Astrocyte (in vitro differentiated cells and primary cell): ENCODE measurements at places on chromosomes 3 and 15. TPM values are rescaled to one million over a fixed set of nuclear protein-coding genes. Genes with fewer than 3 reads are reported as not detected.

DNA sequence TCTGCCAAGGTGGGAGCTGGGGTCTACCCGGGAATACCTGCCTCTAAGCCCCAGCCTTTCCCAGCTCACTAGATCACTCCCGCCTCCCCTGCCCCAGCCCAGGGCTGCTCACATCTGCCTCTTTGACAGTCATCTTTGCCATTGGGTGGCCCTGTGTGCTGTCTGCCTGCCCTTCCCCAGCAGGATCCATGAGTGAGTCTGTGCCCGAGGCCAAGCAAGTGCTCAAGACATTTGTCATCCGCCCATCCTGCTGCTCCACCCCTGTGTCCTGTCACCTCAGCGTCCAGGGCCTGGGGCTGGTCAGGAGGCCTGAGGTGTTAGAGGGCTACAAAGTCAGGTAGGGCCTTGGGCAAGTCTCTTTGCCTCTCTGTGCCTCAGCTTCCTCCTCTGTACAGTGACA lies 89.4 kb downstream of the LSM3 start:
- DNase-seq, result no peak
- no peak overlapping the region for H3K4me3 ChIP-seq
- H3K36me3 ChIP-seq, result no peaks in the 10 kb centered on the region
- no peak overlapping the region for H3K27ac ChIP-seq
- peaks cover 13% of the 10 kb centered on the region for H3K27me3 ChIP-seq

- no peak for DNase-seq
- H3K4me1 ChIP-seq, result peaks cover 2% of the 10 kb centered on the region
- H3K27ac ChIP-seq, result no peak overlapping the region
Measured at GRCh38 chr3:33111581-33111980, 2.2 kb upstream of the CRTAP start.

GRCh38 chr3:129607391-129608068 lies 1.1 kb upstream of the PLXND1 start:
- H3K4me3 ChIP-seq, result peak overlapping the region; percentile 43
- DNase-seq, result no peak
- no peaks in the 10 kb centered on the region for H3K27me3 ChIP-seq
- H3K27ac ChIP-seq, result peak overlapping the region; percentile 48

- no peak overlapping the region for H3K27ac ChIP-seq
- H3K36me3 ChIP-seq, result no peaks in the 10 kb centered on the region
- H3K4me3 ChIP-seq, result no peak overlapping the region
Measured at GRCh38 chr3:66370179-66370578, 130.6 kb downstream of the LRIG1 start.

GRCh38 chr15:76035593-76035992 lies 23.4 kb upstream of the NRG4 start:
- no peaks in the 10 kb centered on the region for H3K4me1 ChIP-seq
- H3K27ac ChIP-seq, result no peak overlapping the region
- no peaks in the 10 kb centered on the region for H3K36me3 ChIP-seq
- DNase-seq, result no peak

- no peaks in the 10 kb centered on the region for H3K27me3 ChIP-seq
- H3K4me1 ChIP-seq, result no peaks in the 10 kb centered on the region
- no peak for DNase-seq
- no peak overlapping the region for H3K4me3 ChIP-seq
Measured at GRCh38 chr3:168457954-168458539, 362.3 kb upstream of the GOLIM4 start.

GRCh38 chr3:113152849-113153248 lies 58.5 kb upstream of the BOC start:
- no peaks in the 10 kb centered on the region for H3K27me3 ChIP-seq
- H3K27ac ChIP-seq, result no peak overlapping the region
- H3K36me3 ChIP-seq, result no peaks in the 10 kb centered on the region
- H3K4me3 ChIP-seq, result no peak overlapping the region

- H3K4me3 ChIP-seq, result no peak overlapping the region
- H3K27me3 ChIP-seq, result no peaks in the 10 kb centered on the region
- no peak overlapping the region for H3K27ac ChIP-seq
- peak; percentile 75 for DNase-seq
- H3K4me1 ChIP-seq, result peaks cover 31% of the 10 kb centered on the region
Measured at GRCh38 chr3:48507256-48508061, 3.5 kb upstream of the SHISA5 start.

GRCh38 chr3:188309437-188310269 lies 155.7 kb downstream of the LPP start:
- DNase-seq, result no peak
- no peaks in the 10 kb centered on the region for H3K36me3 ChIP-seq
- no peak overlapping the region for H3K4me3 ChIP-seq
- no peaks in the 10 kb centered on the region for H3K27me3 ChIP-seq
- H3K4me1 ChIP-seq, result no peaks in the 10 kb centered on the region

GRCh38 chr15:83616840-83617239 lies 37.1 kb upstream of the ADAMTSL3 start:
- H3K4me1 ChIP-seq, result peaks cover 2% of the 10 kb centered on the region
- H3K27ac ChIP-seq, result no peak overlapping the region
- no peak for DNase-seq
- no peak overlapping the region for H3K4me3 ChIP-seq

DNA sequence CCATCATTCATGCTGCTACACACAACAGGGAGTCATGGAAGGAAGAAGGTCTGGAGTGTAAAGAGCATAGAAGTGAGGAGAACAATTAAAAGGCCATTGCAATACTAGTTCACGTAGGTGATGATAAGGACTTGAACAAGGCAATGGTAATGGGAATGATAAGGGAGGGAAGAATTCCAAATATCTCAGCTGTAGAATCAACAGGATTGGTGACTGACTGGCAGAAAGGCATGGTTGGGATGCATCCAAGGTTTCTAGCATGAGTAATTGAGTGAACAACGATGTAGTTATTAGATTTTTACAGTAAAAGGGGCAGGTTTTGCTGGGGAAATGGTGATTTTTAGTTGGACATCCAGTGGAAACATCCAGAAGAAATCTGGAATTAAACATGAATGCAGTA lies 2.4 kb upstream of the SEC62 start:
- DNase-seq, result peak; percentile 68
- peaks cover 16% of the 10 kb centered on the region for H3K4me1 ChIP-seq
- no peak overlapping the region for H3K27ac ChIP-seq
- no peaks in the 10 kb centered on the region for H3K36me3 ChIP-seq
- peaks cover 4% of the 10 kb centered on the region for H3K27me3 ChIP-seq
- H3K4me3 ChIP-seq, result no peak overlapping the region

DNA sequence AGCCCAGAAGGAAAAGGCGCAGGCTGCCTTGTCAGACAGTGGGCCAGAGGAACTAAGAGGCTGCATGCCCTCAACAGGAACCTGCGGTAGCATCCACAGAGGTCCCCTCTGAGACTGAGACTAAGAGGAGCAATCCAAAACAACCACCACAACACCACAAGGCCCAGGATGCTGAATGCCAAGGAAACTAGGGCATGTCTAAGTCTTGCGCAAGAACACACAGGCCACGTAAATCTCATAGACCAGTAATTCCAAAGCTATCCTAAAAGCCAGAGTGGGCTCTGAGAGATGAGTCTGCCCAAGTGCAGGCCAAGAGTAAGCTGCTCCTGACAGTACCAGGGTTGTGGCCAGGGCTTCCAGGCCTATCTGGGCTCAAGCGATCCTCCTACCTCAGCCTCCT lies 12.9 kb downstream of the MON1A start:
- H3K27ac ChIP-seq, result no peak overlapping the region
- H3K4me1 ChIP-seq, result no peaks in the 10 kb centered on the region
- no peak overlapping the region for H3K4me3 ChIP-seq
- H3K36me3 ChIP-seq, result peaks cover 2% of the 10 kb centered on the region

DNA sequence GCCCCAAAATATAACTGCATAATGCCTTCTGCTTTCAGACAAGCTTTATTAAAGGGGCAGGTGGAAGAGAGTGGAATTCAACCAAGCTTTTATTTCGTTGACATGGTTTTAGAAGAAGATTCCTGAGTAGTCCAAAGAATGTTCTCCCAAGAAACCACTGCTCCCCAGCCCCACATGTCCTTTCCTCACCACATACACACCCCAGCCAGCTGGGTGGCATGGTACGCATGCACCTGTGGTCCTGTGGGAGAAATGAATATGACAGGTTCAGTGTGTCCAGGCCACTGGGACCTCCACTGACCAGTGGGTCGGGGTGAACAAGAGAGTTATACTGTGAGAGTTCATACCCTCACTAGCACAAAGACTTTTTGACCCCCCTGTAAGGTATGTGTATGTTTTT lies 30.2 kb downstream of the ARID3B start:
- no peaks in the 10 kb centered on the region for H3K27me3 ChIP-seq
- no peaks in the 10 kb centered on the region for H3K36me3 ChIP-seq
- H3K27ac ChIP-seq, result no peak overlapping the region
- no peak overlapping the region for H3K4me3 ChIP-seq
- DNase-seq, result no peak

- H3K4me3 ChIP-seq, result no peak overlapping the region
- no peaks in the 10 kb centered on the region for H3K27me3 ChIP-seq
- peaks cover 3% of the 10 kb centered on the region for H3K36me3 ChIP-seq
- no peak for DNase-seq
- no peaks in the 10 kb centered on the region for H3K4me1 ChIP-seq
- no peak overlapping the region for H3K27ac ChIP-seq
Measured at GRCh38 chr15:55942332-55942731, 51.1 kb downstream of the NEDD4 start.

DNA sequence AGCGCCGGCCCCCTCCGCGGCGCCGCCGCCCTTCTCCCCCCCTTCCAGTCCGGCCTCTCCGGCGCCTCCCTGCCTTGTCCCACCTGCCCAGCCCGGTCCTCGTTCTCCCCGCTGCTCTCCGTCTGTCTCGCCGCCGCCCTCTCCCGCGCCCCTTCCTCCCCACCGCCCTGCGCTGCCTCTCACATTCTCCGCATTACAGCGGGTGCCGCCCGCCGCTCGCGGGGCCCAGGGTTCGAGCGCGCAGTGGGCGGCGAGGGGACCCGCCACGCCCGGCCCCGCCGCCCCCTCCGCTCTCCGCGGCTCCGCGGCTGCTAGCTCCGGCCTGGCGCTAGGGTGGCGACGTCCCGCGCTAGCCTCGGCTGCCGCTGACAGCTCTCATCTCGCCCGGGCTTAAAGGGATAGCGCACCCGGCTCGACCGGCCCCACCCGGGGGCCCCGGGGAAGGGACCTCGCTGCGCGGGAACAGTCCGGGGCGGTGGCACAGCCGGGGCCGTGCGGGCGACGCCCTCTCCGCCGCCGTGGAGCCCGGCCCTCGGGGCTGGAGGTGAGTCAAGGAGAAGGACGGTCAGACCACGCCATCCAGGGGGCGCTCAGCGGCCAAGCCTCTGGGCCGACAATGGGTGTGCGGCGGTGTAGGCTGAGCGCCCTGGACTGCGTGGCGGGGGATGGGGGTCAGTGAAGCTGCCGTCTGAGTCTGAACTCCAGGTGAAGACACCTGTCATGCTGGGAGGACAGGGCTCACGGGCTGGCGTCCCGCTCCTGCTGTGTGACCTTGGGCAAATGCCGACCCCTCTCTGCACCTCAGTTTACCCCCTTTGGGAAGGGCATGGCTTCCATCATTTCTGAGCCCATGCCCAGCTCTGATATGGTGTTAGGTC lies 187.4 kb upstream of the LINGO1 start:
- H3K36me3 ChIP-seq, result no peaks in the 10 kb centered on the region
- H3K4me3 ChIP-seq, result no peak overlapping the region
- H3K4me1 ChIP-seq, result no peaks in the 10 kb centered on the region
- no peak overlapping the region for H3K27ac ChIP-seq
- DNase-seq, result no peak

- H3K27ac ChIP-seq, result no peak overlapping the region
- H3K27me3 ChIP-seq, result peaks cover 12% of the 10 kb centered on the region
- no peaks in the 10 kb centered on the region for H3K36me3 ChIP-seq
- DNase-seq, result no peak
Measured at GRCh38 chr3:14616606-14617507, 34.7 kb upstream of the CCDC174 start.

GRCh38 chr3:31541089-31541488 lies 8.4 kb downstream of the STT3B start:
- H3K4me1 ChIP-seq, result no peaks in the 10 kb centered on the region
- H3K36me3 ChIP-seq, result no peaks in the 10 kb centered on the region
- DNase-seq, result no peak
- no peak overlapping the region for H3K27ac ChIP-seq

DNA sequence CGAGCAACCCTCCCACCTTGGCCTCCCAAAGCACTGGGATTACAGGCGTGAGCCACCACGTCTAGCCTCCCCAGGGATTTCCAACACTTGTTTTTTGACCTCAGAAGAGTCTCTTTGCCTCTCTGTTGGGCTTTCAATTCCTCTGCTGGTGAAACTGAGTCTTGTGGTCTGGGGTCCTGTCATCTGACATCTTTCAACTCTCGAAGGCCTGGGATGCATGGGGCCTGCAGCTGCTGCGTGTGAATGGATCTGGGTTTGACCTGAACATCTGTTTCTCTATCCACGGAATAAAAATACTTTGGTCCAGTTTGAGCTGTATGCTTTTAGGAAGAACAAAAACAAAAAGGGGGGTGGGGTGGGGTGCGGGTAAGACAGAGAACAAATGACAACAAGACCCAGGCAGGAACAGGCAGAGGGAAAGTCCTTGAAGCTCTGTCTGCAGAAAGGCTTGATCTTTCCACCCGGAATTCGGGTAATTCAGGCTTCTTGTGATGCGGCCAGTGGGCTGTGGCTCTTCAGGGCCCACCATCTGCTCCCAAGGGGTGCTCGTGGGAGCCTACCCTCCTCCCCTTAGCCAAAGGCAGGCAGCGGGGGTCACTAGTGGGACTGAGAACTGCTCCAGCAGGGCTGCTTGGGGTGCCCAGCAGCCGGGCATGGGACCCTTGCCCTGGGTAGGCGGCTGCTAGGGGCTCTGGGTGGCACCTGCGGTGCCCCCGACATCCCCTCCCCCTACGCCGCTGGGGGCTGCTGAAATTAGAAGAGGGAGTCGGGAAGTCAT lies 71.5 kb downstream of the SLC12A8 start:
- H3K36me3 ChIP-seq, result no peaks in the 10 kb centered on the region
- peak overlapping the region; percentile 1 for H3K27ac ChIP-seq
- peaks cover 62% of the 10 kb centered on the region for H3K4me1 ChIP-seq
- DNase-seq, result no peak
- peak overlapping the region; percentile 11 for H3K4me3 ChIP-seq

- H3K27ac ChIP-seq, result no peak overlapping the region
- H3K36me3 ChIP-seq, result no peaks in the 10 kb centered on the region
- H3K4me1 ChIP-seq, result no peaks in the 10 kb centered on the region
- no peaks in the 10 kb centered on the region for H3K27me3 ChIP-seq
- H3K4me3 ChIP-seq, result no peak overlapping the region
- DNase-seq, result no peak
Measured at GRCh38 chr3:104987859-104988258, 378.9 kb upstream of the ALCAM start.

- H3K4me1 ChIP-seq, result no peaks in the 10 kb centered on the region
- H3K4me3 ChIP-seq, result no peak overlapping the region
- H3K27me3 ChIP-seq, result peaks cover 20% of the 10 kb centered on the region
- H3K27ac ChIP-seq, result no peak overlapping the region
Measured at GRCh38 chr15:31294067-31294466, 32.6 kb upstream of the KLF13 start.

IL20RB gene
- 22.0 and 23.6 TPM in 2 replicates for total RNA-seq

XPC gene
- 28.2 and 33.6 TPM in 2 replicates for total RNA-seq

TARS3 gene
- 15.7 and 16.3 TPM in 2 replicates for total RNA-seq

STAC gene
- 7.1 and 9.4 TPM in 2 replicates for total RNA-seq

ANKRD34C gene
- total RNA-seq, result 0.05 TPM in 1 of 2 replicates, not detected in the other

SCAMP5 gene
- 18.7 and 23.1 TPM in 2 replicates for total RNA-seq

SLTM gene
- total RNA-seq, result 52.4 and 68.2 TPM in 2 replicates

GPR62 gene
- total RNA-seq, result not detected in 2 replicates

TIPARP gene
- 55.5 and 74.2 TPM in 2 replicates for total RNA-seq

MORC1 gene
- total RNA-seq, result not detected in 2 replicates

CFAP44 gene
- total RNA-seq, result 6.4 and 9.0 TPM in 2 replicates

CEMIP gene
- 3.6 and 5.5 TPM in 2 replicates for total RNA-seq

ACOX2 gene
- 2.2 and 2.7 TPM in 2 replicates for total RNA-seq

NR1I2 gene
- total RNA-seq, result not detected in 2 replicates
